ENCODE measurements at places on chromosomes 16 and 17.
A peak's percentile ranks its signal among the peaks of the same experiment; 100 is the strongest.

GRCh38 chr17:2056206-2057174 lies 1.6 kb downstream of the HIC1 start:
- DNase-seq = no peak

- no peak for DNase-seq
These were observed 20.3 kb downstream of the HASPIN start for GRCh38 chr17:3744014-3744413.

GRCh38 chr16:47627085-47627639 lies 166.0 kb downstream of the PHKB start:
- DNase-seq = no peak

DNA sequence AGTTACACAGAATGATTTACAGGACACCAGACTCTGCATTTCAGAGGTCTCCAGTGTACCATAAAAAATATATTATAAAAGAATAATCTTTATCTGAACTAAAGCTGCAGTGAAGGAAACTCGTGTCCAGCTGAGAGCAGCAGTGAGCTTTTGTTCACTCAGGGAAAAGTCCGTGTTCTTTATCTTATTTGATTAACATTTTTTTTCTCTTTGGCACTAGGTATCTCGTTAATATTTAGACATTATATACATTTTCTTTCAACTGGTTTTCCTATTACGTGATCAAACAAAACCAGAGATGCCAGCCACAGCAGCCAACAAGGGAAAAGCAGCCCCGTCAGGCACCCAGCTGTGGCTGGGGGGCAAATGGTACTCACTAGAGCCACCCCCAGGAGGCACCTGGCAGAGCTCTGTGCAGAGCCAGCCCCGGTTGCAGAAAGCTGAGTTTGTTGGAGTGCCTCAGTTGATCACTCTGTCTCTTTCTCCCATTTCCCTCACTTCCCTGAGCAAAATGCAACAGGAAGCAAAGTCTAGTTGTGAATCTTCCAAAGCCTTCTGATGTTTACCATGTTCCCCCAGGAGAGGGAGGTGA lies 1.1 kb upstream of the HS3ST4 start:
- no peak for DNase-seq

GRCh38 chr17:45794840-45795239 lies 10.7 kb downstream of the CRHR1 start:
- no peak for DNase-seq

GRCh38 chr17:58377661-58378060 lies 25.7 kb upstream of the SUPT4H1 start:
- no peak for DNase-seq

DNA sequence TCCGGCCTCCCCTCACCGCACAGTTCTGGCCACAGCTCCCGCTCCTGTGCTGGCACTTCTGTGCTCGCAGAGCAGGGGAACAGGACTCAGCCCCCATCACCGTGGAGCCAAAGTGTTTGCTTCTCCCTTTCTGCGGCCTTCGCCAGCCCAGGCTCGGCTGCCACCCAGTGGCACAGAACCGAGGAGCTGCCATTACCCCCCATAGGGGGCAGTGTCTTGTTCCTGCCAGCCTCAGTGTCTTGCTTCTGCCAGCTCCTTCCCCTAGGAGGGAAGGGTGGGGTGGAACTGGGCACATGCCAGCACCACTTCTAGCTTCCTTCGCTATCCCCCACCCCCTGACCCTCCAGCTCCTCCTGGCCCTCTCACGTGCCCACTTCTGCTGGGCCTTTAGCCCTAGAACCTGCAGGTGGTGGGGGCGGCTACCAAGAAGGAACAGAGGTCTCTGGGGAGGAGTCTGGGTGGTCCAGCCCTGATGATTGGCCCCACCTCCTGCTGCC lies 645 bp upstream of the ELMO3 start:
- DNase-seq = peak; percentile 25

GRCh38 chr17:74241431-74241830 lies 28.1 kb downstream of the TTYH2 start:
- no peak for DNase-seq

Data from Jurkat, Clone E6-1 (cell line).